Gastroesophageal sphincter (tissue), 4 donors: ENCODE measurements at places on chromosomes 7 and 10.

DNA sequence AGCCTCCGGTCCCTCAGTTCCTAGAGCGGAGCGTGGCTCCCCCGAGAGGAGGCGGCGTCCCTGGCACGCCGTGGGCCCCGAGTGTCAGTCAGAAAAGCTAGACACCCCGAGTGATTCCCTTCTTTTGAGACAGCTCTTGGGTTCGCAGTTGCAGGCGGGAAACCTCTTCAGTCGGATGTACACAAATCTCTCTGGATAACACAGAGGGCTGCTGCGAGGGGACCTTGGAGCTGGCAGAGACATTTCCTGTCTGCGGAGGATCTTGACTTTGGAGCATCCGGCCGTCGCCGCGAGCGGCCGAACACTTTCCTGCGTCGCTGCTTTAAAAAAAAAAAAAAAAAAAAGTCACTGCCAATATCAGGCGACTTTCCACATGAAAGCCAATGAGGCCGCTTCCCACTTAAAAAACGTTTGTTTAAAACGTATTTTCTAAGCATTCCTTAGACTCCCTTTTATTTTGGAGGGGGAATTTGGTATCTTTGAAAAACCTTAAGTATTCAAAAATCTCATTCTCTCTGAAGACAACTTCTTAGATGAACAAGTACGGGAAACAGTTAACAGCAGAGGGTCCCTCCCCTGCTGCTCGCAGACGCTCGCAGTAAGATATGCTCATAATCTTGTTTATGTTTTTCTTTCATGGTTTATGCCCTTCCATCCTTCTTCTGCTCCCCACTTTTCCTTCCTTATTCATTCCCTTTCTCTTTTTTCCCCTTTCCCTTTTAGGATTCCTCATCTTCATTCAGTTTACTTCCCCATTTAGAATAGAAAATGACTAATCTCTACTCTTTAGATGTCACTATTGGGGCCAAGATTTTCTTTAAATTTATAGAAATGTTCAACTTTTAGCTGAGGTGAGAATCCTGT, 10.0 kb downstream of the HHEX start:
- peak overlapping the region; percentile 52 for H3K4me3 ChIP-seq
- peaks cover 16% of the 10 kb centered on the region for H3K27me3 ChIP-seq
- no peaks in the 10 kb centered on the region for H3K36me3 ChIP-seq
- peak; percentile 26 for ATAC-seq
- H3K4me1 ChIP-seq: no peaks in the 10 kb centered on the region

- H3K4me1 ChIP-seq: peaks cover 15% of the 10 kb centered on the region
- H3K27me3 ChIP-seq: no peaks in the 10 kb centered on the region
- H3K36me3 ChIP-seq: no peaks in the 10 kb centered on the region
- ATAC-seq: no peak
- no peak overlapping the region for H3K4me3 ChIP-seq
These were observed 28.6 kb downstream of the KAT6B start for GRCh38 chr10:74855027-74855426.

DNA sequence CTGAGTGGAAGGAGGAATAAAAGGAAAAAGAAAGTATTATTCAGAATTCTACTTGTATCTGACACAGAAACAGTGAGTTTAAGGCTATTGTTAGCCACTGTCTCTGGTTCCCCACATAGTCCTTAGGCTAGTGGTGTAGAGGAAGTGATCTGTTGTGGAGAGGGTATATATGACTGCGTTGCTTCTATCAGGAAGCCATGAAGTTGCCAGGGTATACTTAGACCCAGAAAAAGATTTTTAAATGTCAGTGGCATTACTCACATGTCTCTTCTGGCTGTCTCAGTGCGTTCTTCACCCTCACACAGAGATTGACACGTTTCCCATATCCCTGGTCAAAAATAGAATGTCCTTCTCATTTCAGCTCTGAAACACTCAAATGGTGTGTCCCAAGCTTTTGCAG, 72.7 kb downstream of the SEM1 start:
- H3K27me3 ChIP-seq: no peaks in the 10 kb centered on the region
- no peak overlapping the region for H3K4me3 ChIP-seq
- H3K27ac ChIP-seq: no peak overlapping the region
- ATAC-seq: no peak

GRCh38 chr10:770975-771374, 81.5 kb upstream of the DIP2C start:
- H3K27ac ChIP-seq: no peak overlapping the region
- H3K4me1 ChIP-seq: no peaks in the 10 kb centered on the region

GRCh38 chr10:97019213-97019844, 166.4 kb downstream of the SLIT1 start:
- ATAC-seq: no peak
- H3K27me3 ChIP-seq: no peaks in the 10 kb centered on the region
- no peaks in the 10 kb centered on the region for H3K36me3 ChIP-seq
- H3K27ac ChIP-seq: no peak overlapping the region

GRCh38 chr7:150716368-150716767, at the start of gene GIMAP1:
Gene GIMAP1 (plus strand): TSS chr7:150716613. CDS start chr7:150719048, 2,435 bp downstream.
- H3K4me1 ChIP-seq: peaks cover 4% of the 10 kb centered on the region
- H3K4me3 ChIP-seq: peak within 1 kb of the TSS; percentile 45
- peak; percentile 61 for ATAC-seq
- no peaks in the 10 kb centered on the region for H3K27me3 ChIP-seq

- H3K4me3 ChIP-seq: no peak overlapping the region
- no peaks in the 10 kb centered on the region for H3K36me3 ChIP-seq
- no peak for ATAC-seq
- no peaks in the 10 kb centered on the region for H3K27me3 ChIP-seq
- no peak overlapping the region for H3K27ac ChIP-seq
These were observed 17.5 kb downstream of the FAM20C start for GRCh38 chr7:209906-210305.

DNA sequence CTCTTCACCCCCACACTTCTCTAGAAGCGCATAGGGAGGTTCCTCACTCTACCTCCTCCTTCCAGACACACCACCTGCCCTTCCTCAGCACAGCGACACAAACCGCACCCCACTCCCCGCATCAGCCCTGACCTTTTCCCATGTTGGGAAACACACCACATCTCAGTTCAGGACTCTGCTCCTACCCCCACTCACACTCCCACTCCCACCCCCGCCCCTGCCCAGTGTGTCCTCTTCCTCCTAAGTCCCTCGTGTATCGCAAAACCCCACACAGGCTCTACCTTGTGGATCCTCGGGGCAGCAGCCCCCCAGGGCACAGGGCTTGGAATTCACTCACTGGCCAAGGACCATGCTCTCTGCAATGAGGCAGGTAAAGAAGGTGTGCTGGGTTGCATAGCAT, 4.2 kb upstream of the AOC1 start:
- no peaks in the 10 kb centered on the region for H3K36me3 ChIP-seq
- H3K4me3 ChIP-seq: no peak overlapping the region
- no peak for ATAC-seq
- peaks cover 17% of the 10 kb centered on the region for H3K27me3 ChIP-seq
- no peaks in the 10 kb centered on the region for H3K4me1 ChIP-seq

- no peak for ATAC-seq
- H3K4me1 ChIP-seq: no peaks in the 10 kb centered on the region
These were observed 62.2 kb downstream of the XPNPEP1 start for GRCh38 chr10:109861081-109861480.

DNA sequence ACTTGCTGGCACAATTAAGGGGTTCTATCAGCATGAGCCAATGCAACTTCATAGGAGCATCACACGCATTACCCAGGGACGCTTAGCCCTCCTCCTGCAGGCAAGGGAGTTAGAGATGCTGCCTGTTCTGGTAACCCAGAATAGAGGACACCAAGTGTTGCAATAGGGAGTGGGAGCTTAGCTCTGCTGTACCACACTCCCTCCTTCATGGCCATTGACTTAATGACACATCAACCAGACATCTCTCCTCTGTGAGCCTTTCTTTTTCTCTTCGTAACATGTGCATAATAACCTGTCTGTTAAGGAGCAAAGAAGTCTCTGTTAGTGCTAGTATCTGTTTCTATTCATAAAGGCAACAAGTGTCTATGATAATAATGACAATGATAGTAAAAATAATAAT, 282.4 kb downstream of the SORCS3 start:
- no peak overlapping the region for H3K27ac ChIP-seq
- H3K27me3 ChIP-seq: no peaks in the 10 kb centered on the region
- H3K4me1 ChIP-seq: no peaks in the 10 kb centered on the region
- no peak for ATAC-seq
- H3K4me3 ChIP-seq: no peak overlapping the region

- H3K36me3 ChIP-seq: no peaks in the 10 kb centered on the region
- no peak overlapping the region for H3K4me3 ChIP-seq
- no peak overlapping the region for H3K27ac ChIP-seq
- no peaks in the 10 kb centered on the region for H3K27me3 ChIP-seq
- ATAC-seq: no peak
These were observed 7.1 kb downstream of the MMRN2 start for GRCh38 chr10:86950349-86950748.

- no peaks in the 10 kb centered on the region for H3K27me3 ChIP-seq
- H3K4me3 ChIP-seq: no peak overlapping the region
- H3K27ac ChIP-seq: no peak overlapping the region
- no peaks in the 10 kb centered on the region for H3K36me3 ChIP-seq
These were observed 39.5 kb downstream of the KLF6 start for GRCh38 chr10:3745521-3745920.

- no peaks in the 10 kb centered on the region for H3K36me3 ChIP-seq
- no peaks in the 10 kb centered on the region for H3K27me3 ChIP-seq
- no peaks in the 10 kb centered on the region for H3K4me1 ChIP-seq
- no peak overlapping the region for H3K27ac ChIP-seq
- H3K4me3 ChIP-seq: no peak overlapping the region
These were observed 272.3 kb downstream of the SEMA3D start for GRCh38 chr7:84914598-84914997.

- no peak overlapping the region for H3K4me3 ChIP-seq
- no peak overlapping the region for H3K27ac ChIP-seq
- no peaks in the 10 kb centered on the region for H3K27me3 ChIP-seq
These were observed 6.2 kb upstream of the TMEM120A start for GRCh38 chr7:76000566-76000965.

GRCh38 chr7:108794466-108794865, 224.8 kb downstream of the DNAJB9 start:
- H3K4me1 ChIP-seq: no peaks in the 10 kb centered on the region
- ATAC-seq: no peak
- H3K27me3 ChIP-seq: no peaks in the 10 kb centered on the region

DNA sequence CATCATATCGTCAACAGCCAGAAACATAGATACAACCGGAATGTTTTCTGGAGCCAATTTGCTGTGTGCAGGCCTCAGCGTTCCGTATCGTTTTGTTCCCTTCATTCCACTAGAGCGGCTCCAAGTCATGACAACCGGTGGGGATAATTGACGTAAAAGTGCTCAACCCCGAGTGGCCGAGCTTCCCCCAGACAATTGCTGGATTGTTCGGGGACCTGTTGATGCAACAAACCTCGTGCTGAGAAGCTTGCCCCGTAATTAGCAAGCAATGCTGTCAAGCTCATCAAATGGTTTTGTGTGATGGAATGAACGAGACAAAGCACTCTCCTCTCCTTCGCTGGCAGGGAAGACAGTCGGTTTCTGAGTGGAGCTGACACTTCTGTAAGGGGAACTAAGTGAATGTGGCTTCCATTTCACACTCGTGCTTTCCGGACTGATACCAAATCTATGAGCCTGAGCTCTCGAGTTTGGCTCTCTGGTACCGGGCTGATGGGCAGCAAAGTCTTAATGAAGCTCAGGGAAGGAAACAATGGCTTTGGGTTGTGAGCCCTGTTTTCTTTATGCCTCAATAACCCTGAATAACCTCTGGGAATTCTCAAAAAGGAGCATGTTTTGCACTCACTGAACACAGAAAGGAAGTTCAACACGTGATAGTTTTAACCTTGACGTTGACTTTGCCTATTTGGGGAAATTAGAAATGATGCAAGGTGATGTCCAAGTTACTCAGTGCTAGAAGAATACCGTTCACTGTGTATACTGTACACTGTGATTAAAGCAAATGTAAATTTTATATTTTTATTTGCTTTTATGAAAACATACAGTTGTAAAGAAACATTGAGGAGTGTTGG, 220.5 kb downstream of the BAMBI start:
- no peak overlapping the region for H3K4me3 ChIP-seq
- no peak overlapping the region for H3K27ac ChIP-seq
- no peak for ATAC-seq
- no peaks in the 10 kb centered on the region for H3K27me3 ChIP-seq
- H3K36me3 ChIP-seq: no peaks in the 10 kb centered on the region

GRCh38 chr7:29319719-29320521, 125.3 kb downstream of the CHN2 start:
- H3K36me3 ChIP-seq: no peaks in the 10 kb centered on the region
- no peak overlapping the region for H3K4me3 ChIP-seq
- no peaks in the 10 kb centered on the region for H3K27me3 ChIP-seq
- ATAC-seq: no peak

DNA sequence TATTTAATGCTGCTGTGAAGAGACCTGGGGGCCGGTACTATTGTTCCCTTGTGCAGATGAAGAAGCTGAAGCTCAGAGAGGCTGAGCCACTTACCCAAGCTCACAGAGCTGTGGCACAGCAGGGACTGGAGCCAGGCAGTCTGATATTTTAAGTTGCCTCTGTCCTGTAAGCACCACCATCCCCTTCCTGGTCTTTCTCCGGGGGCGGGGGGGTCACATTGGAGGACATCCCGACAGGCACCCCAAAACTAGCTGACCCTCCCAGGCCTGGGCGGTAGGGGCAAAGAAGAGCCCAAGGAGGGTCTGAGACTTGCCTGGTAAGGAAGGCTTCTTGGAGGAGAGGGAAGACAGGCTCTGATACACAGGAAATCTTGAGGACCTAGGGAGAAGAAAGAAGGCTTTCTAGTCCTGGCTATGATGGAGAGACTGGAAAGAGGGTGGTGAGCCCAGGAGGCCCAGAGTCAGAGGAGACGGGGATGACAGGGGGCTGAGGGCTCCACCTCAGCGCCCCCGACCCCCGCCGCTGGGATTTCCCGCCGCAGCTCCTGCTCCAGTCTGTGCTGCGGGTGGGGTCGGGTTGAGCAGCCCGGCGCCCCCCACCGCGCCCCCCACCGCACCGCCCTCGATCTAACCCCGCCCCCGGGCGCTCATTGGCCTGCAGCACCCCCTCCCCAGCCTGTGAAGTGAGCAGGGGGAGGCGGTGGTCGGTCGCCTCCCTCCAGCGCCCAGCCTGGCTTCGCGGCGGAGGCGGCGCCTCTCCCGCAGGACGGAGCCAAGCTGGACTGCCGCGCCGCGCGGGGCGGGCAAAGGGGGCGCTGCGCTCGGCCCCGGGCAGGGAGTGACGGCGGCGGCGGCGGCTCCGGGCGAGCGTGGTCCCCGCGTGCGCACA, at the start of gene ADCYAP1R1:
Gene ADCYAP1R1 (plus strand): TSS at position 711 of the 889 bp plus-strand sequence. CDS start 10,957 bp downstream, outside the sequence.
- H3K27ac ChIP-seq: peak within 1 kb of the TSS; percentile 60
- peak within 1 kb of the TSS; percentile 59 for H3K4me3 ChIP-seq
- no peaks in the 10 kb centered on the region for H3K4me1 ChIP-seq

DNA sequence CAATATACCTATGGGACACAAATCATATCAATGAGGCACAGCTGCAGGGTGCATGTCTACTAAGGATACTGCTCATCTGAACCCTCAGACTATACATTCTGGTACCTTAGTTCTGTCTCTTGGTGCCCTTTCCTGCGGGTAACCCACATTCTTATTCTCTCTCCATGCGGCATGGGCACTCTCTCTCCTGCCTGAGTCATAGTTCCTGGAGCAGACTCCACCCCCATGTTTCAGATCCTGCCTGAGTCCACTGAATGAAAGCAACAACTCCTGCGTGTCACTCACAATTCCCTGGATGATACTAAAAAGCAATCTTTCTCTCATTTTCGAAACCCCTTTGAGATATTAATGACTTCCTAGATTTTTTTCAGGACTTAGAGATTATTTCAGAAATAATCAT, 653.1 kb upstream of the C7orf33 start:
- no peak for ATAC-seq
- H3K27ac ChIP-seq: no peak overlapping the region
- H3K27me3 ChIP-seq: no peaks in the 10 kb centered on the region
- H3K36me3 ChIP-seq: no peaks in the 10 kb centered on the region
- no peaks in the 10 kb centered on the region for H3K4me1 ChIP-seq
- no peak overlapping the region for H3K4me3 ChIP-seq

GRCh38 chr10:60827791-60828488, 49.7 kb downstream of the CDK1 start:
- H3K36me3 ChIP-seq: no peaks in the 10 kb centered on the region
- peak; percentile 70 for ATAC-seq
